H1 (cell line): ENCODE measurements at places on chromosomes 4 and X.

- H3K27ac ChIP-seq = no peak overlapping the region
- peaks cover 15% of the 10 kb centered on the region for H3K4me1 ChIP-seq
- DNase-seq = no peak
- peaks cover 31% of the 10 kb centered on the region for H3K27me3 ChIP-seq
Observed at GRCh38 chr4:3234171-3235029, 14.6 kb upstream of the MSANTD1 start.

- no peak overlapping the region for H3K27ac ChIP-seq
- no peak for DNase-seq
- H3K36me3 ChIP-seq = no peaks in the 10 kb centered on the region
- H3K4me3 ChIP-seq = no peak overlapping the region
Observed at GRCh38 chrX:20382518-20383297, 116.0 kb upstream of the RPS6KA3 start.

DNA sequence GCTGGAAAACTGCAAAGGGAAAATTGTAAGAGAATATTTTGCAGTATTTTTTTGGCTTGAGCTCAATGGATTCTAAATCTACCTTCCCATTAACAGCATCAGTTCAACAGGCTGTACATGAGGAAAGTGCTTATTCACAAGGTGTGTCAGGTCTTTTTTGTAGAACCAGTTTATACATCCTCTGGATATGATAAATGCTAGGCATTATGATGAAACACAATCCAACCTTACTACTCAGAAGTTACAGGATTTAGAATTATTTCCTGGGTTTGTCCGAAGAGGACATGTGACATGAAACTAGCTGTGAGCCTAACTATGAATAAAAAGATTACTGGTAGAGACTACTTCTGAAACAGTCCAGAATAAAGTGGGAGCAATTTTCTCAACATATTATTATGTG, 49.5 kb downstream of the ATXN3L start:
- H3K4me3 ChIP-seq = no peak overlapping the region
- no peak overlapping the region for H3K27ac ChIP-seq
- no peaks in the 10 kb centered on the region for H3K36me3 ChIP-seq
- H3K4me1 ChIP-seq = no peaks in the 10 kb centered on the region
- DNase-seq = no peak

DNA sequence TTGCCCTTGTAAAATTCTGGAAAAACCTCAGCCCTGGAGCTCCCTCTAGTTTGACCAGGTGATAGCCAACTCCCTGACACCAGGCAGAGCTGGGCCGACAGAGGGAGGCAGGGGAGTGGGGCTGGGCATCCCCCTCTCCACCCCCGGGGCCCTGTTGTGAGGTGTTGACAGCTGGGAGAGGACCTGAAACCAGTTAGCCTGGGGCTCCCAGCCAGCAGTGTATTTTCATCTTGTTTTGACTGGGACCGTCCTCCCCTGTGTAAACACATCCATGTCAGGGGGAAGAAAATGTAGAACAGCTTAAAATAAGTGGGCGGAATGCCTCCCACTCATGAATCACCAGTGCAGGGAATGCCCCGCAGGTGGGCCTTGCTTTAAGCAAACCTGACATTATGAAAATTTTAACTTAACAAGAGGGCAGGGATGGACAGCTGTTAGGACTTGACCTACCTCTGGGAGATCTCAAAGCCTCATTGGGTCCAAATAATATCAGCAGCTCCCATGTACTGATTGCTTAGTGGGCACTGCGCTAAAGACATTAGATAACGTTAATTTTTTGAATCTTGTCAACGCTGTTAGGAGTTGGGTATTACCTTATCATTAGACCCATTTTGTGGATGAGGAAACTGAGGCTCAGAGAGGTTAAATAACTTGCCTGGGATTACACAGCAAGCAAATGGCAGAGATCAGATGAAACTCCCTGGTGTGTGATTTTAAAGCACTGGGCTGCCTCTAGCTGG, 45.9 kb downstream of the TSC22D3 start:
- no peaks in the 10 kb centered on the region for H3K27me3 ChIP-seq
- H3K27ac ChIP-seq = no peak overlapping the region

DNA sequence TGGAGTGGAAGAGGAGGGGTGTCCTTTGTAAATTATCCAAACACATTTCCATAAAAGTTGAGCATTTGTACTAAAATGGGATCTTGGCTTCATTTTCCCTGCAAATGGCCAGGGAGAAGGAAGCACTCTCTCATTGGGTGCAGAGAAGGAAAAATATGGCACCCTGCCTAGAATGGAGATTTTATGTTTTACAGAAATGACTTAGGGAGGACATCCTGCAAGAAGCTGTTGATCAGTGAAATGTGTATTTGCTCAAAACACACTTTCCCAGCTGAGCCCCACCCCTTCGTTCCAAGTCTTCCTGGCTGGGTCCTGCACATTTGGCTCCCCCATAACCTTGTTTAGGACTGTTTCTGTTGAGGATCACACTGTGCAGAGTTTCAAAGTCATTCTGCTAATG, 213.5 kb upstream of the TAPT1 start:
- no peaks in the 10 kb centered on the region for H3K4me1 ChIP-seq
- H3K4me3 ChIP-seq = no peak overlapping the region
- H3K27ac ChIP-seq = no peak overlapping the region
- no peaks in the 10 kb centered on the region for H3K27me3 ChIP-seq

GRCh38 chrX:140354431-140355120, 150.3 kb downstream of the SOX3 start:
- DNase-seq = no peak
- H3K4me3 ChIP-seq = no peak overlapping the region
- H3K27ac ChIP-seq = no peak overlapping the region
- 0 out of 2 replicates have a peak, but pooled peaks cover 2% of the 10 kb centered on the region for H3K4me1 ChIP-seq
- H3K36me3 ChIP-seq = no peaks in the 10 kb centered on the region

DNA sequence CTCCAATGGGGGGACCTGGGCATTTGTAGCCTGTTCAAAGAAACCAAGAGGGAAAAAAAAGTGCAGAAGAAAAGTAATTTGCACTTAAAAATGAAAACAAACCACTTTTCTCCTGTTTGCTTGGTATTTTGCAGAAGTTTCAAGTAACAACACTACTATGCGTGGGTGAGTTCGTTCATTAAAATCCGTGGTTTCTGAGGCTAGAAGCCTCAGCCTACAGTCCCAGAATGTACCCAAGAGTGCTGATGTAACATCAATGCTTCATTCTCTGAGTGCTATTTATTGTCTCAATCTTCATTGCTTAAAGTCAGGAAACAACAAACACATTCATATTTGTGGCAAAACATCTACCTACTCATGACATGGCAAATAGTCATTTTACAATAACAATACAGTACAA, 29.2 kb downstream of the LGI2 start:
- H3K27me3 ChIP-seq = no peaks in the 10 kb centered on the region
- H3K36me3 ChIP-seq = no peaks in the 10 kb centered on the region
- DNase-seq = no peak
- no peak overlapping the region for H3K27ac ChIP-seq
- H3K4me1 ChIP-seq = no peaks in the 10 kb centered on the region

GRCh38 chrX:8345473-8345872, 119.2 kb upstream of the VCX3B start:
- no peak overlapping the region for H3K27ac ChIP-seq
- DNase-seq = no peak
- no peak overlapping the region for H3K4me3 ChIP-seq
- H3K36me3 ChIP-seq = no peaks in the 10 kb centered on the region
- H3K4me1 ChIP-seq = no peaks in the 10 kb centered on the region

DNA sequence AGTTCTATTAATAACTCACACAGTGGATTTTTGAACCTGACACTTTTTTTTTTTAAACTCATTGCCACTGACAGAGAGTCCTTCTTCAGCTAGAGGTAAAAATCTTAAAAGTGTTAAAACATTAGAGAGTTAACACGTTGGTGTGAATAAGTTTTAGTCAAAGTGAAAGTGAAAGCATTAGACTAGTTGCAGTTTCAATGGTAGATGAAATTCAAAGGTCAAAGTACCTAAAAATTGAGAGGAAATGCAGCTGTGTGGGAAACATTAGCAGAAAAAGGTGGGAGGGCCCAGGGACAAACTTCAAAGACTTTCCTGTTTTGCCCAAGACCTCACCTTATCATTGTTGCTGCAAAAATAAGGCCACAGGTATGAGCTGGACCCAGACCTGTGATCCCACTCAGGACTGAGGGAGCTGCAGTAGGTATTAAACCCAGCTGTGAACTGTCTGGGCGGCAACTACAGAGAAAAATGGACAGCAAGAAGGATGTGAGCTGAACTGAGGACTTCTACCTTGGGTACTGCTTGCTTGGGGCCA, 17.6 kb upstream of the GABRA4 start:
- DNase-seq = no peak
- no peak overlapping the region for H3K27ac ChIP-seq
- H3K4me1 ChIP-seq = no peaks in the 10 kb centered on the region
- H3K36me3 ChIP-seq = no peaks in the 10 kb centered on the region

DNA sequence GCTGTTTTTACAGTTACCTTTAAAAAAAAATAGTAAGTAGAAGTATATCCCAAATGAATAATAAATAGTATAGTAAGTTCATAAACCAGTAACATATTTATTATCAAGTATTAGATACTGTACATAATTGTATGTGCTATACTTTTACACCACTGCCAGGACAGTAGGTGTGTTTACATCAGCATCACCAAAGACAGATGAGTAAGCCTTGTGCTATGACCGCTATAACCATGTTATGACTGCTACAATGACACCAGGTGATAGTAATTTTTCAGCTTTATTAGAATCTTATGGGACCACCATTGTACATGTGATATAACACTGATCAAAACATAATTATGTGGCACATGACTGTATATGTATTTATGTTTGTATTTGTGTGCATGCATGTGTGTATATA, 27.3 kb downstream of the PABPC4L start:
- H3K4me3 ChIP-seq = no peak overlapping the region
- DNase-seq = no peak
- H3K36me3 ChIP-seq = no peaks in the 10 kb centered on the region
- no peak overlapping the region for H3K27ac ChIP-seq
- no peaks in the 10 kb centered on the region for H3K4me1 ChIP-seq
- no peaks in the 10 kb centered on the region for H3K27me3 ChIP-seq

DNA sequence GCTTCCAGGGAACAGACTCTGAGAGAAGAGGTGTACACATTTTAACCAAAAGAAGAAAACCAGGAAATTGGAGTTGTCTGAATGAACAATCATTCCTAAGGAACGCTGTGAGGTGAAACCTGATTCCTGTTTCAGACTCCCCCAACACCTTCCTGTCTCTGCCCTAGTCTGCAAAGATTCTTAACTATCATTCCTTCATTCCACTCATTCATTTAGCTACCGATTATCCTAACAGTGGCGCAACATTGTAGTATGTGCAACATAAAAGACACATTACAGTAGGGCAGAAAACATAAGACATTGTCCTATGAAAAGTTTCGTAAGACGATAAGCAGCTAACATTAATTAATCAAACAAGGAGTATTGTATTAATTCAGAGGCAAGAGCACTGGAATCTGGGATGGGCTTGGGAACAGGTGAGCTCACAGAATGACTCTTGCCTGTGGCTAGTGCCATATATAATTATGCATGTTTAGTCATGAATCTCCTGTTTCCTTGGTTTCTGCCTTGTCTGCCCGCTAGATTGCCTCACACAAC, 23.8 kb upstream of the ADH7 start:
- no peak overlapping the region for H3K27ac ChIP-seq
- no peaks in the 10 kb centered on the region for H3K4me1 ChIP-seq
- no peak for DNase-seq
- no peaks in the 10 kb centered on the region for H3K36me3 ChIP-seq
- no peaks in the 10 kb centered on the region for H3K27me3 ChIP-seq

DNA sequence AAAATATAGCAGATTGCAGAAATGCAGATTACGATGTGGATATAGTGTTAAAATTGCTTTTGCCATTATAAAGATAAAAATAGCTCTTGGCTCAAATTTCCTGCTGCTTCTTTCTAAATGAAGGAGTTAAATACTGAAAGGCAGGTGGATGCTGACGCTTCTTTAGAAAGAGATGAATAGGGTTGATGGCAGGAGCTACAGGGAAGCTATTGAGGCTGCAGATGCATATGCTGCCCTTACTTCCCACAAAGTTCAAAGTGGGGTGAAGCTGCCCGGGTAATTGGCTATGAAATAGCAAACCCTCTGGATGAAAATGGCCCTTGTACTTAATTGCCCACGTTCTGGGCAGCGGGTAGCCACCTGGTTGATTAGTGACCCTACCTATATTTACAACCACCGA, 379.5 kb downstream of the ZIC3 start:
- H3K27ac ChIP-seq = no peak overlapping the region
- no peaks in the 10 kb centered on the region for H3K36me3 ChIP-seq
- no peak for DNase-seq
- no peaks in the 10 kb centered on the region for H3K27me3 ChIP-seq
- H3K4me1 ChIP-seq = no peaks in the 10 kb centered on the region

- no peak overlapping the region for H3K4me3 ChIP-seq
- H3K27me3 ChIP-seq = no peaks in the 10 kb centered on the region
- no peak for DNase-seq
- H3K27ac ChIP-seq = no peak overlapping the region
- H3K36me3 ChIP-seq = no peaks in the 10 kb centered on the region
- H3K4me1 ChIP-seq = peaks cover 5% of the 10 kb centered on the region; the same call in 1 of the 2 replicates
Observed at GRCh38 chr4:174135530-174135929, 147.9 kb downstream of the FBXO8 start.

DNA sequence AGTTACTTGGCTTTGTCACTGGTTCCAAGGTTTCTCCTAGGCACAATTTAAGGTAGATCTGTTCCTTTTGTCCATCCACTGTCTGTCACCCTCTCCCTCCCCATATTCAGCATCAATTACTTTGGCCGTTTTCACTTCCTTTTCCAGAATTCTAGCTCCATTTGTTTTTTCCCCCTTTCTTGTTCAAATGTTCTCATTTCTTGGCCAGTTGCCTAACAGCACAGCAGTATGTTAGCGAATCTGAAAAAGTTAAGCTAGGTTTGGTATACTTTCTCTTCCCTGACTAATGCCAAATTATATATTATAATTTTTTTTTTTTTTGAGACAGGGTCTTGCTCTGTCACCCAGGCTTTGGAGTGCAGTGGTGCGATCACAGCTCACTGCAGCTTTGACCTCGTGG, 409.1 kb upstream of the TEX13C start:
- H3K27ac ChIP-seq = no peak overlapping the region
- no peaks in the 10 kb centered on the region for H3K27me3 ChIP-seq
- no peaks in the 10 kb centered on the region for H3K36me3 ChIP-seq
- H3K4me3 ChIP-seq = no peak overlapping the region
- DNase-seq = no peak

DNA sequence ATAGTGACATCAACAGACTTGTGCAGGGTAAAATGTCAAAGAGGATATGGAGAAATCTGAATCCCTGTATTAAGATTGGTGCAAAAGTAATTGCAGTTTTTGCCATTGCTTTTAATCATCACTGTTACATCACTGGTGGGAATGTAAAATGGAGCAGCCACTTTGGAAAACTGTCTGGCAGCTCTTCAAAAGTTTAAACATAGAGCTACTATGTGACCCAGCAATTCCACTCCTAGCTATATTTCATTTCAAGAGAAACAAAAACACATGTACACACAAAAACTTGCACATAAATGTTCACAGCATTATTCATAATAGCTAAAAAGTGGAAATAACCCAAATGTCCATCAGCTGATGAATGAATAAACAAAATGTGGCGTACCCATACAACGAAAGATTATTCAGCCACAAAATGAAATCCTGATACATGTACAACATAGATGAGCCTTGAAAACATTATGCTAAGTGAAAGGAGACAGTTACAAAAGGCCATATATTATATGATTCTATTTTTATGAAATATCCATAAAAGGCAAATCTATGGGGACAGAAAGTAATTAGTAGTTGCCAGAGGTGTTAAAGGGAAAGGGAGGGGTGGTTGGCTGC, 106.4 kb downstream of the AMELX start:
- no peak overlapping the region for H3K4me3 ChIP-seq
- no peak overlapping the region for H3K27ac ChIP-seq
- H3K4me1 ChIP-seq = no peaks in the 10 kb centered on the region

GRCh38 chr4:56570041-56570440, 64.5 kb downstream of the ARL9 start:
- H3K27ac ChIP-seq = no peak overlapping the region
- H3K4me3 ChIP-seq = no peak overlapping the region
- DNase-seq = no peak
- no peaks in the 10 kb centered on the region for H3K36me3 ChIP-seq
